ENCODE measurements at places on chromosomes 3 and 15. TPM values are rescaled to one million over a fixed set of nuclear protein-coding genes. Genes with fewer than 3 reads are reported as not detected.
A peak's percentile ranks its signal among the peaks of the same experiment; 100 is the strongest.

The CD200 gene
- total RNA-seq, result 1.5 TPM

The ACTRT3 gene
- 0.75 TPM for total RNA-seq

The STX19 gene
- not detected for total RNA-seq

The FAM219B gene
- total RNA-seq, result 78.0 TPM

The TAGLN3 gene
- not detected for total RNA-seq

The ITGA11 gene
- total RNA-seq, result 7.9 TPM

The GP9 gene
- not detected for total RNA-seq

The MOBP gene
- not detected for total RNA-seq

The ENTPD3 gene
- total RNA-seq, result 0.27 TPM

The GPR62 gene
- total RNA-seq, result 0.20 TPM

The ALDH1L1 gene
- total RNA-seq, result 121 TPM

DNA sequence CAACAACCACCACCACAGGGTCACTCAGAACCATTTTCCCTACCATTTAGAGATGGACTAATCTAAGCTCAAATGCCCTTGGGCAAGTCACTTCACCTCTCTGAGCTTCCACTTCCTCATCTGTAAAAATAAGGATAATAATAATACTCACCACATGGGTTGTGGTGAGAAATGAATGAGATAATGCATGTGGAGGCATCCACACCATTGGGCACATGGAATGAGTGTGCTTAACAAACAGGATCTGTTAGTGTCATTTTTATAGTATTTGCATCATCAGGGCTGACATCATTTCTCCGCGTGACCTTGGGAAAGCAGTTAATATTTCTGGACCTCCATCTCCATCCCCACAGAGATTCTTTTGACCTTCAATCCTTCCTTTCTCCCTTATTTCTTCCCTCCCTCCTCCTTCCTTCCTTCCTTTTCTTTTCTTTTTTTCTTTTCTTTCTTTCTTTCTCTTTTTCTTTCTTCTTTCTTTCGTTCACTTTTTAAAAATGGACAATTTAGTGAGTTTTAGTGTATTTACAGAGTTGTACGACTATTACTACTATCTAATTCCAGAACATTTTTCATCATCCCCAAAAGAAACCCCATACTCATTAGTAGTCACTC, 7.7 kb upstream of the RFT1 start:
- no peaks in the 10 kb centered on the region for H3K27me3 ChIP-seq
- H3K27ac ChIP-seq, result no peak overlapping the region
- H3K4me1 ChIP-seq, result peaks cover 11% of the 10 kb centered on the region

DNA sequence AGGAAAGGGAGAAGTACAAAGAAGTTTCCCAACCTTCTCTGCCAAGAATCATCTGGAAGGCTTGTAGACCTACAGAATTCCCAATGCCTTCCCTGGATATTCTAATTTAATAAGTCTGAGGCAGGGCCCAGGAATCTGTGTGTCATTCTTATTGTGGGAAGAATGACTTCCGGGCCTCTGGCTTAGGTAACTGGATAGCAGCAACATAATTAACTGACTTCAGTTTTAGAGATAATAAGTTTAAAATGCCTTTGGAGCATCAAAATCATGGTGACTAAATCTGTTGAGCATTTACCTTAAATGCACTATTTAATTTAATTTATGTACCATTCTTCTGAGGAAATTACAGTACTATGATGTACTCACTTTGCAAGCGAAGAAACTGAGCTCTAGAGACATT, 44.3 kb upstream of the TM4SF1 start:
- DNase-seq, result no peak
- no peak overlapping the region for H3K4me3 ChIP-seq

DNA sequence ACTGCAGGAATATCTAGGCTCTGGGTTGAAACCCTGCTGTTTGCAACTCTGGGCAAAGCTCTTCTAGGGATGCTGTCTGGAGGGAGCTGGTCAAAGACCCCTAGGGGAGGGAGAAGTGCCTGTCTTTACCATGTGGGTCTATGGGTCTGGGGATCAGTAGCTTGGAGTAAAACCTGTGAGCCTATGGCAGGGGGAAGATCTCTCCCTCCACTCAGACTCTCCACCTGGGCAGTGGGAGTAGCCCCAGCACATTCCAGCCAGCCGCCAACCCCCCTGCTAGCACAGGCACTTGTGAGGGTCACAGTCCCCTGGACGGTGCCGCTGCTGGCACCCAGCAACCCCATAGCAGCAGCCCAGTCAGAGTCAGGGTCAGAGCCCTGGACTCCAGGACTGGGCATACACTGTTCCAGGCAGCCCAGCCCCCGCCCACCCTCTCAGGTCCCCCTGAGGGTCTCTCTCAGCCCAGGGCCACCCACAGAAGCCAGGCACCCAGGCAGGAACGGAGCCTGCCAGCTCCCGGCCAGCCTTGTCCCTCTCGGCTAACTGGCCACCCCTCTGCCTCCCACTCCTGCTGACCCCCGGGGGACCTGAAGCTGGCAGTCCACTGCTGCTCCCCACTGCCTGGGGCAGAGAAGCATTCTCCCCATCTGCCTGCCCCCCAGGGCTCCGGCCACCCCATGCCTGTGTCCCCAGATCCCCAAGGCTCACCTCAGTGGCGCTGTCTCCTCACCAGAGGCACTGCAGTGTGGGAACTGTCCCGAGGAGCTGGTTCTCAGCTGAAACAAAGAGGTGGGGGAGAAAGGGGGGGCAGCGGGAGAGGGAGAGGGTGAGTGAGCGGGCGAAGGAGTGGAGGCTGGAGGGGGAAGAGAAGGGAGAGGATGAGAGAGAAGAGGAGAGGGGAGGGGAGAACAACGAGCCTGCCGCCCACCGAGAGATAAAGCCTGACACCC, 10.8 kb downstream of the GLYCTK start:
- H3K27me3 ChIP-seq, result no peaks in the 10 kb centered on the region
- no peak overlapping the region for H3K4me3 ChIP-seq
- H3K36me3 ChIP-seq, result no peaks in the 10 kb centered on the region

DNA sequence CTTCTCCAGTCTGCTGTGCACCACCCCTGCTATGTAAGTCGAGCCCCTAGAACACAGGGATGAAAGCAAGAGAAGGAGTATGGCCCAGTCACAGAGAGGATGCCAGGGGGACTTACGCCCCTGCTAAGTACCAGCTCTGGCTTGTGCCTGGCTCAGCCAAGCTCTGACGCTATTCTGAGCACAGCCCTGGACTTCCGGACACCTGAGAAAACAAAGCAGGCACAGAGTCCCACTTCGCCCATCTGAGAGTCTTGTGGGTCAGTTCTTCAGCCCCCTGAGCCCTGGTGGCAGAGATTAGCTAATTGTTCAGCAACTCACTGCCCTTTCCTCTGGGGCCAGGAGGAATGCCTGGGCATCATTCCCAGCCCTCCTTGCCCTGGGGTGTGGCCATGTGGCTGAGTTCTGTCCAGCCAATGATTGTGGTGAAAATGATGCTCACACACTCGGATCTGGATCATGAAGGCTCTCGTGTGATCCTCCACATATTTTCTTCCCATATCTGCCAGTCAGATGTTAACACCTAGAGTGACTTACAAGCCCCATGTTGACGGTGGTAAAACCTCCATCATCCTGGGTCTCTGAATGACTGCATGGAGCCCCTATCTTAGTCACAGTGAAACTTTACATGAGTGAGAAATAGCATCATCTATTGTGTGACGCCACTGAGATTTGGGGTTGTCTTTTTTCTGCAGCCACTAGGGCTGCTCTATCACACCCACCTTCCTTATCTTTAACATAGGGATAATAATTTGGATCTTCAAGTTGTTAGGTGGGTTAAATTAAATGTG, 105.7 kb downstream of the TPRA1 start:
- no peak for DNase-seq
- no peak overlapping the region for H3K4me3 ChIP-seq
- H3K27me3 ChIP-seq, result no peaks in the 10 kb centered on the region
- H3K4me1 ChIP-seq, result no peaks in the 10 kb centered on the region
- H3K36me3 ChIP-seq, result no peaks in the 10 kb centered on the region

- no peak overlapping the region for H3K27ac ChIP-seq
- H3K27me3 ChIP-seq, result no peaks in the 10 kb centered on the region
- no peaks in the 10 kb centered on the region for H3K4me1 ChIP-seq
- no peak for DNase-seq
- H3K4me3 ChIP-seq, result no peak overlapping the region
Observed at GRCh38 chr15:52154896-52155865, 36.0 kb downstream of the GNB5 start.

- H3K36me3 ChIP-seq, result no peaks in the 10 kb centered on the region
- no peak for DNase-seq
- H3K4me1 ChIP-seq, result peaks cover 11% of the 10 kb centered on the region
- H3K4me3 ChIP-seq, result peak overlapping the region; percentile 90
- H3K27ac ChIP-seq, result peak overlapping the region; percentile 86
Observed at GRCh38 chr3:11717768-11718636, 74.3 kb upstream of the VGLL4 start.

DNA sequence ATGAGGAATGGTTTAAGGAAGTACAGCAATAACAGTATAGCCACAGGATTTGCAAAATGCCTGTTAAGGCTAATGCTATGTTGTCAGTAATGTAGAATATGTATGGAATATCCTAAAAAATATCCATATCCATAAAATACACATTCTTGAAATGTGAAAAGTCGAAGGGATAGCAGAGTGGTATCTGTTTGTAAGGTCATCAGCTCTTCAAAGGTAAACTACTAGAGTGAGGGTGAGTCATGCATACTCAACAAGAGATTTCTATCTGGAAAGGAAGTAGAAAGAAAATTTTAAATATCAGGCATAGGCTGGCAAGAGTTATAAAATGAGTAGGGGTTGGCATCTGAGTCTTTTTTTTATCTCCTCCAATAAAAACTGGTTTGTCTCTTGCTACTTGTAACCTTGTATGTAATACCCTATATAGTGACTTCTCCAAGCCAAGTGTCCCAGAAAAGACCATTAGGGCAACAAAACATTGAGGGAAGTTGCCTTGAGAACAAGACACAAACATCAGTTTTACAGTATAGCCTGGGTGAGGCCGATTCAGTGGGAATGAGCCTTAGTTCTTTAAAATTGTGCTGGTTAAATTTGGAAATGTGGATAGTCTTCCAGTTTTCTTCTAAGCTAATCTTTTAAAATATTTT, 103.1 kb downstream of the SPATA16 start:
- no peak for DNase-seq
- no peaks in the 10 kb centered on the region for H3K27me3 ChIP-seq
- no peak overlapping the region for H3K4me3 ChIP-seq
- H3K36me3 ChIP-seq, result no peaks in the 10 kb centered on the region

- H3K27me3 ChIP-seq, result no peaks in the 10 kb centered on the region
- H3K4me3 ChIP-seq, result peak overlapping the region; percentile 88
- H3K4me1 ChIP-seq, result peaks cover 32% of the 10 kb centered on the region
- no peaks in the 10 kb centered on the region for H3K36me3 ChIP-seq
- DNase-seq, result no peak
- peak overlapping the region; percentile 89 for H3K27ac ChIP-seq
Observed at GRCh38 chr3:49170744-49171118, 667 bp upstream of the KLHDC8B start.

GRCh38 chr3:183515968-183516851, 39.3 kb downstream of the KLHL6 start:
- no peak overlapping the region for H3K4me3 ChIP-seq
- H3K4me1 ChIP-seq, result peaks cover 25% of the 10 kb centered on the region
- no peak overlapping the region for H3K27ac ChIP-seq
- no peak for DNase-seq
- no peaks in the 10 kb centered on the region for H3K36me3 ChIP-seq

DNA sequence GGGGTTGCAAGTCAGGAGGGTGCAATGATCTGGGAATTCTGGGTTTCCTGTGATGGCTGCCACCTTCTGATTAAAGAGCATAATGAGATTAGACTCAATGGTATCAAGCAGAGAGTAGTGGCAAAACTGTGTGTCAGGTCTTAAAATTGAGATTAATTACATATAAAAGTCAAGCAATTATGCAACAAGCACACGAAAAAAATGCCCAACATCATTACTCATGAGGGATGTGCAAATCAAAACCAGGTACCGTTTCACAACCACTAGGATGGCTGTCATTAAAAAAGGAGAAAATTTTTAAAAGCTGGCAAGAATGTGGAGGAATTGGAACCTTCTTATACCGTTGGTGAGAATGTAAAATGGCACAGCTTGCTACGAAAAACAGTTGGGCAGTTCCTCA, 205.0 kb downstream of the OSBPL10 start:
- H3K27me3 ChIP-seq, result no peaks in the 10 kb centered on the region
- H3K27ac ChIP-seq, result no peak overlapping the region
- no peak overlapping the region for H3K4me3 ChIP-seq

- no peak overlapping the region for H3K27ac ChIP-seq
- H3K4me1 ChIP-seq, result peaks cover under 1% of the 10 kb centered on the region
- H3K27me3 ChIP-seq, result peaks cover 12% of the 10 kb centered on the region
Observed at GRCh38 chr15:78345396-78346125, 5.4 kb downstream of the CRABP1 start.

GRCh38 chr3:116135457-116136085, 309.7 kb downstream of the LSAMP start:
- no peak overlapping the region for H3K4me3 ChIP-seq
- peak overlapping the region; percentile 32 for H3K27ac ChIP-seq
- H3K4me1 ChIP-seq, result peaks cover 8% of the 10 kb centered on the region

GRCh38 chr15:74504418-74504817, 36.6 kb upstream of the ARID3B start:
- no peaks in the 10 kb centered on the region for H3K4me1 ChIP-seq
- no peak overlapping the region for H3K4me3 ChIP-seq
- H3K27ac ChIP-seq, result no peak overlapping the region
- DNase-seq, result no peak
- no peaks in the 10 kb centered on the region for H3K36me3 ChIP-seq
- H3K27me3 ChIP-seq, result no peaks in the 10 kb centered on the region

DNA sequence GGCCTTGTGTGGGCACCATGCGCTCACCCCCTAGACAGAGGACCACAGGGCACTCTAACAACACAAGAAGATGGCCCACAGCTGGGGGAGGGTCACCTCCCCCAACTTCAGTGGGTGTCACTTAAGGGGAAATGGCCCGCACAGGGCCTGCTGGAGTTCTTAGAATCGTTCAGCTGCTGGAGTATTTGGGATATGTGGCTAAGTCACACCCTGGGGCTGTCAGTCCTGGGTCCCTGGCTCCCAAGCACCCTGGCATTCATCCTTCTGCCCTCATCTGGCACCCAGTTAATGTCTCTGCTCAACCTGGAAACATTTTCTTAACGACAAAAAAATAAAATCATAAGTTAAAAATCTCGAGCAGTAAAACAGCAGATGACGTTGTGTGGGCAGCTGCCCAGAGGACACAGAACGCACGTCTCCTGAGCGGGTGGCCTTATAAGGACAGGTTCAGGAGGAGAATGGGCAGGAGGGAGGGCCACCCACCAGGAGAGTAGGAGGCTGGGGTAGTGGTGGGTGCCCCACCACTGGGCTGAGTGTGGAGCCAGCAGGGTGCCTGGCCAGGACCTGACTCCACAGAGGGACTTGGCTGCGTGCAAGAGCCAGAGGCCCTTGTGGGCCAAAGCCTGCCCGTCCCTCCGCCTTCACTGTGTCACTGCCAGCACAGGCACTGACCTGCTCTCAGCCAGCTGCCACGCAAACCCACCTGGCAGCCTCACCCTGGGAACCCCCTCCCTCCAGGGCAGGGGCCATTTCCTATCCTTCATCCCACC, 11.5 kb downstream of the KBTBD13 start:
- peaks cover 7% of the 10 kb centered on the region for H3K36me3 ChIP-seq
- H3K4me3 ChIP-seq, result no peak overlapping the region
- H3K27ac ChIP-seq, result peak overlapping the region; percentile 87
- peak; percentile 72 for DNase-seq

- H3K4me3 ChIP-seq, result no peak overlapping the region
- H3K4me1 ChIP-seq, result no peaks in the 10 kb centered on the region
- no peak overlapping the region for H3K27ac ChIP-seq
- H3K36me3 ChIP-seq, result no peaks in the 10 kb centered on the region
- no peaks in the 10 kb centered on the region for H3K27me3 ChIP-seq
- DNase-seq, result no peak
Observed at GRCh38 chr15:33344111-33344510, 33.3 kb downstream of the RYR3 start.

Measured in psoas muscle (tissue), 8 donors.